ENCODE measurements at places on chromosomes 6 and 20. TPM values are rescaled to one million over a fixed set of nuclear protein-coding genes. Genes with fewer than 3 reads are reported as not detected.

Gene WFDC10B
- not detected for polyA plus RNA-seq

GRCh38 chr6:155223646-155224451 lies 40.0 kb upstream of the CLDN20 start:
- DNase-seq, result peak; percentile 84

GRCh38 chr6:128507337-128508310 lies 12.8 kb downstream of the PTPRK start:
- DNase-seq, result no peak

Gene SEMG2
- not detected for polyA plus RNA-seq

DNA sequence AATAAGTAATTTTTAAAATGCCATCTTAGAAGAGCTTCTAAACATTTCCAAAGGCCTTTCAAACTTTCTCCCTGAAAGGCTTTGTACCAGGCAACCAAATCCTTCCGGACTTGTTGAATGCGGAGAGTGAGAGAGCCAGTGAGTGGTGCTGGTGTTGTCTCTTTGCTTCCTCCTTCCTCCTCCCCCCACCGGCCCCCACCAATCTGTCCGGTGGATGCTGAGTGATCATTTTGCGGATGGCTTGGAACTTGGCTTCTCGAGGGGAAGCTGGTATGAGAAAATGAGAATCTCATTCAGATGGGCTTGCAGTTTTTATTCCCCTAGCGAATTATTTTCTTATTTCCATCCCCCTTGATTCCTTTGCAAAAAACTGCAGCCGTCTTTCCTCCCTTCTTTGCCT lies 97.3 kb downstream of the ANKRD60 start:
- DNase-seq, result no peak

DNA sequence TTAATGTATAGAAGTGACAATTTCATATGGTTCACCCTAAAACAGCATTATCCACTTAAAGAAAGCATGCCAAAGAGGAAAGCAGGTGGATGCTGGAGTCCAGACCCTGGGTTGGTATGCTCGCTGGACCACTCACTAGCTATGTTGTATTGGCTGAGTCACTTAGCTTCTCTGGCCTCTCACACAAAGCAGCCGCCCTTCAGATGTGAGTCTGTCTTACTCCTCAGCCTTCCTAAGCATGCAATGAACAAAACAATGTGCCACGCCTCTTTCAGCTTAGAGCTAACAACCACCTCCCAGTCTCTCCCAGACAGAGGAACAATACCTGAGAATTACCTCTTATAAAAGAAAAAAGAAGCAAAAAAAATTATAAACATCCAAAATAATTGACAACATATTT lies 29.4 kb downstream of the SIM1 start:
- no peak for DNase-seq

GRCh38 chr20:18360635-18361034 lies 72.3 kb downstream of the ZNF133 start:
- DNase-seq, result no peak
